ENCODE measurements at places on chromosomes 11 and 22.
A peak's percentile ranks its signal among the peaks of the same experiment; 100 is the strongest.

- no peak for DNase-seq
Measured at GRCh38 chr11:100141201-100141600, 545.9 kb upstream of the ARHGAP42 start.

DNA sequence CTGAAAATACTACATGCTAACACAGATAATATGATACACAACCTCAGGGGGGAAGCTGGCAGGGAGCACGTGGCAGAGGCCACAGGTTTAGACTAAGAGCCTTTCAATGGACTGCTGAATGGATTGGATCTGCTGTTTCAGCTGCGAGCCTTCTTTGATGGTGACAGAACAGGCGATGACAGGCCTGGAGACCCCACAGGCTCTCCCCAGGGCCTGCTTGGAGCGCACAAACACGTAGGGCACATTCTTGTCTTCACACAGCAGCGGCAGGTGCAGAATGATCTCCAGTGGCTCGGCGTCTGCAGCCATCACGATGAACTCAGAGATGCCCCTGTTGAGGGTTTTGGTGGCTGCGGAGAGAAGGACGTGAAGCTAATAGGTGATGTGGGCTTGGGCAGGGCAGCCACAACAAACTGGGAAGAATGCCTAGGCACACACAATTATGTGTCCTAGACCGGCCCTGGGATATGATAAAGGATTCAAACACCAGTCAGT is 13.8 kb downstream of the SNU13 start:
- no peak for DNase-seq

DNA sequence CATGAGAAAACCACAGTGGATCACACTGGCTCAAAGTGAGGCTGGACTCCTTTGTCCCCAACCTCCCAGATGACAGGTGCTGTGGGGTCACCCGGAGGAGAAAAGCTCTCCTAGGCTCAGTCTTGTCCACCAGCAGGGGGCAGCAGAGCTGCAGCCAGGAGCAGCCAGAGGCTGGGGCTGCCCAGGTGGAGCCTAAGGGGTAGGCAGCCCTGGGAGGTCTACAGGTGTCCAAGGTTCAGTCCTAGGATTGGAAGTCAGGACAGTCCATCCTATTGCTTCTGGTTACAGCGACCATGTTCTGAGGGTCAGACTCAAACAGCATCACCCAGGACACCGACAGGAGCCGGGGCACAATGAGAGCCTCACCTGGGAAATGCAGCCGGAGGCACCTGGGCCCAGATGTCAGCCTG is 77.6 kb upstream of the IGLL5 start:
- DNase-seq = peak; percentile 66

DNA sequence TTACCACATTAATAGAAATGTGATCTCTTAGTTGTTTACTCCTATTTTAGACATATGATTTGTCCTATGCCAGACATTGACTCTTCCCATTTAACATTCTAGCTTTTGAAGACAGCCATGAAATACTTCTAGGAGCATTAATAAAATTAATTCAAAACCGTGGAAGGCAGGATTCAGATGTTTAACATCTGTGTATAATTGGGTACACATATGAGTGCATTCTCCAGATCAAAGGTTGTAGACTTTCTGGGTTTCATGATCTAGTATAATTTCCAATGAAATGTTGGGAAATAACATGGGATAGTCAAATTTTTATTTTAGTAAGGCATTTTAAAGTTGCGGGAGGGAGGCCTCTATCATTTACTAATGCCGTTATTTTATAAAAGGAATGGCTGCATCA is 35.2 kb upstream of the CCDC89 start:
- no peak for DNase-seq

DNA sequence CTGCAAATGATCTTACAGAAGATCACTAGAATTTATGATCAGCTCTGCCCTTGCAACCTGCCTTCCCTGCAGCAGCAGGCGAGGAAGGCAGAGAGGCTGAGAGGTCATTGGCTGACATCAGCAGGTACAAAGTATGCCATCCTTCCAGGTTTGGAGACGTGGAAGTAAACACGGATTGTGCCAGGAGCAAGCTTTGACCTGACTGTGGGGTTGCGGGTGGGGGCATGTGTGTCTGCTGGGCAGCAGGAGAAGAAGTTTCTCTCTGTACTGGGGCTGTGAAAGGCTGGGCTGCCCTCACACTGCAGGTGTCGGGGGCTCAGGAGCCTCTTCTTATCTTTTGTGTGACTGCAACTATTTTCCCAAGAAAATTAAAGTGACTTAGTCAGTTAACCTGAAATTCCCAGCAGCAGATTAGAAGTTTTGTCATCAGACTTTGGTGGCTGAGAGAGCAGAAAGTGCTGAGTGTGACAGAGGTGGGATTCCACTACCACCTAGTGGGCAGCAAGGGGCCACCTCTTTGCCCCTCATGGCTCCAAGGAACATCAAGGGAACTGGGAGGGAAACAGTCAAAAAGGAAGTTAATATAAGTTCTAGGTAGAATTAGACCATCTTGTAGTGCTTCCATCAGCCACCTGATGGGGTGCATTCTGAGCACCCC is 565.9 kb downstream of the ETS1 start:
- DNase-seq = no peak

- no peak for DNase-seq
Measured at GRCh38 chr11:103794262-103794661, 242.2 kb upstream of the DDI1 start.

DNA sequence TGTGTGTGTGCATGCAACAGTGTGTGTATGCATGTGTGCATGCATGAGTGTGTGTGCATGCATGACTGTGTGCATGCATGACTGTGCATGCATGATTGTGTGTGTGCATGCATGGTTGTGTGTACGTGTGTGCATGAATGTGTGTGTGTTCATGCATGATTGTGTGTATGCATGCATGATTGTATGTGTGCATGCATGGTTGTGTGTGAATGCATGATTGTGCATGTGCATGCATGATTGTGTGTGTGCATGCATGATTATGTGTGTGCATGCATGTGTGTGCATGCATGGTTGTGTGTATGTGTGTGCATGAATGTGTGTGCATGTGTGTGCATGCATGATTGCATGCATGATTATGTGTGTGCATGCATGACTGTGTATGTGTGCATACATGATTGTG is 1052.0 kb downstream of the TBC1D22A start:
- DNase-seq = no peak

GRCh38 chr22:19645391-19645790 is 68.9 kb upstream of the SEPTIN5 start:
- DNase-seq = no peak

DNA sequence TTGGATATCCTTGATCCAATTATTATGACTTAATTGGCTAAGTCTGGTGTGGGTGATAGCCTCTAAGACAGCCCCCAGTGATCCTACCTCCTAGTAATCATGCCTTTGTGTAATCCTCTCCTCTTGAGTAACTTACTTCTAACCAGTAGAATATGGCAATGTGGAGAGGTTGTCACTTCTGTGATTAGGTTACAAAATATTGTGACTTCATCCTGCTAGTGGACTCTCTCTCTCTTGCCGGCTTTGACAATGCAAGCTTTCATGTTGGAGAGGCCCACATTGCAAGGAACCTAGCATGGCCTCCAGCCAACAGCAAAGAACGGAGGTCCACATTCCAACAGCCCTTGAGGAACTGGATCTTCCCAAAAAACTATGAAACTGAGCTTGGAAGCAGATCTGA is 19.5 kb downstream of the YPEL4 start:
- no peak for DNase-seq

- DNase-seq = no peak
Measured at GRCh38 chr11:73085189-73085875, 56.8 kb downstream of the FCHSD2 start.

- DNase-seq = no peak
Measured at GRCh38 chr11:72293910-72294615, 50.1 kb upstream of the PHOX2A start.

GRCh38 chr11:32962016-32962415 is 53.7 kb upstream of the DEPDC7 start:
- no peak for DNase-seq

GRCh38 chr11:106765469-106766258 is 252.6 kb downstream of the GUCY1A2 start:
- no peak for DNase-seq

DNA sequence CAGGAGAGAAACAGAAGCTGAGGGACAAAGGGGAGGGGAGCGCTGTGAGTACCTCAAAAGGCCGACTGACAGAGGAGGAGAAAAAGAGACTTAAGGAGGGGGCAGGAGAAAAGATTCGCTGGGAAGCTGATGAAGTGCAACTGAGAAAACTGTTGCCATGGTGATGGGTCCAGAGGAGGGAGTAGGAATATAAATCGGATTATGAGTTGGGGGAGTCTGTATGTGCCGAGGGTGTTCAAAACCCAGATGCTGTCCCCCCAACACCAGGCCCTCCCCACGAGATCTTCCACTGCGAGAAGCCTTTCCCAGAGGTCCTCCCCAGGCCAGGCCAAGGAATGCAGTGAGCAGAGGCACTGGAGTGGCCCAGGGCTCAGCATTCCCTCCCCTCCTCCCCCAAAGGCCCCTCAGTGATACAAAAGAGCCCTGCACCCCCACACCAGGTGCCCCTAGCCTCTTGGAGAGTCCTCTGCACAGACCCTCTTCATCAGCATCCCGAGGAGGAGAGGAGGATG is 13.7 kb upstream of the BCL9L start:
- DNase-seq = no peak

DNA sequence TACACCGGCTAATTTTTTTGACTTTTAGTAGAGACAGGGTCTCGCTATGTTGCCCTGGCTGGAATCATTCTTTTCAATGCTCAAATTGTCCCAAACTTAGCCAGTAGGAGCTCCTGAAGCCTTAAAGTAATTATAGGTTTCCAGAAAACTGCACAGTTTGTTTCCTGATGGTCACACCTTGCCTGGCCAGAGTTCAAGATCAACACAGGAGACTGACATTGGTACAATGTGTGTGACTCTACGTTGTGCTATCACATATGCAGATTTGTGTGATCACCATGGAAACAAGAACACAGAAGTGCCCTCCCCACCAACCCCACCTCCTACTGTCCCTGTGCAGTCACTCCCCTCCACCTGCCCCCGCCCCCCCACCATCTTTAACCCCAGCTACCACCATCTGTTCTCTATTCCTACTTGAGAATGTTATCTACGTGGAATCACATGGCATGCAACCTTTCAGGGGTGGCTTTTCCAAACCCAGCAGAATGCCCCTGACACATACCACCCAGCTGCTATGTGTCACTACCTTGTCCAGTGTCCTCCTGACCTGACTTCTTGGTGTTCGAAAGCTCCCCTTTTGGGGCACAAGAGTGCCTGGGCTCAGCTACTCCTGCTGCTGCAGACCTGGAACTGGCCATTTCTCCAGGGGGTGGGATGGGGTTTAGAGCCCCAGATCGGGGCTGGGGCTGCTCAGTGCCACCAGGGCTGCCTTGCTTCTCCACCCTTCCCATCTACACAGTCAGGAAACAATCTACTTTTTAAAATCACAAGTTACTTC is 6.1 kb upstream of the NAP1L4 start:
- no peak for DNase-seq

DNA sequence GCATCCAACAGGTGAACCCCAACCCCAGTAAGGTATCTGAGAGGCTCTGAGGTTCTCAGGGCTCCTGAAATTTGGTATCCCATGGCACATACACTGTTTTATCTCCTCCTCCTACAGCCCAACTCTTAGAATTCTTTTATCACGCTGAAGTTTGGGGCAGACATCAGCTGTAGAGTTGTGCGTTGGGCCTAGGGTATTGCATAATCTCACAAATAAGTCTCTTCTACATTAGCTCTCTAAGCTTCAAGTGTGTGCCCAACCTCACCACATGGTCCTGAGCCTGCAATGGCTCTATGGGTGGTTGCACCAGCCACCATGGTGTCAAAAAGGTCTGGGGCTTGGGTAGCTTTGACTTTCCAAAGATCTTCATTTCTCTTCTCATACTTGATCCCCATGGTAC is 603.0 kb downstream of the BUD13 start:
- no peak for DNase-seq

GRCh38 chr11:44574610-44575287 is 9.3 kb downstream of the CD82 start:
- DNase-seq = no peak

- no peak for DNase-seq
Measured at GRCh38 chr11:62501432-62501891, 45.1 kb downstream of the AHNAK start.

GRCh38 chr22:29226351-29226981 is 20.8 kb downstream of the EMID1 start:
- DNase-seq = no peak

GRCh38 chr11:101466352-101466751 is 117.5 kb downstream of the TRPC6 start:
- no peak for DNase-seq

DNA sequence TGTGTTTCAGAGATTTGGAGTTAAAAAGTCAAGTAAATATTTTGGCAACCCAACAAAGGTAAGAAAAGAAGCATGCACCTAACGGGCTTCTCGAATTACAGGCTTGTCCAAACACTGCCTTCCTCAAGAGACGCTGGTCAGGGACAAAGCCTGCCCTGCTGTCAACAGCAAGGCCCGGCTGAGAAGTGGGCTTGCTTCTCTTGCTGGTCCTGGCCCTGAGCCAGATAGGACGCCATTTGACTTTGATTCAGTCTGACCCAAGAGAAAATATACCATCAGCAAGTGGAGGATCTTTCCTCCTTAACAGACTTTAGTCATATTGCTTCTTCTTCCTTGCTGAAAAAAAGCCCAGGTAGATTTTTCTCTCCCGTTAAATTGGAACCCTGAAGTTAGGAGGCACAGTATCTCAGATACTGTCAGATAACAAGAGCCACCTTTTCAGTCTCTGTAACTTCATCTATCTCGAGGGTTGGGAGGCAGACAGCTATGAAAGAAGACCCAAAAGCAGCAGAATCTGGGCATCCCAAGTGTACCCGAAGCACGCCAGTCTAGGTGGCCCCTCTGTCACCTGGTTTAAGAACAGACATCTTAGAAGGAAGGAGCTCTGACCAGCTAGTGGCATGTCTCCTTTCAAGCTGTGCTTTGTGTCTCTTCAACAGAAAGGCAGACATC is 57.5 kb downstream of the C22orf31 start:
- no peak for DNase-seq

DNA sequence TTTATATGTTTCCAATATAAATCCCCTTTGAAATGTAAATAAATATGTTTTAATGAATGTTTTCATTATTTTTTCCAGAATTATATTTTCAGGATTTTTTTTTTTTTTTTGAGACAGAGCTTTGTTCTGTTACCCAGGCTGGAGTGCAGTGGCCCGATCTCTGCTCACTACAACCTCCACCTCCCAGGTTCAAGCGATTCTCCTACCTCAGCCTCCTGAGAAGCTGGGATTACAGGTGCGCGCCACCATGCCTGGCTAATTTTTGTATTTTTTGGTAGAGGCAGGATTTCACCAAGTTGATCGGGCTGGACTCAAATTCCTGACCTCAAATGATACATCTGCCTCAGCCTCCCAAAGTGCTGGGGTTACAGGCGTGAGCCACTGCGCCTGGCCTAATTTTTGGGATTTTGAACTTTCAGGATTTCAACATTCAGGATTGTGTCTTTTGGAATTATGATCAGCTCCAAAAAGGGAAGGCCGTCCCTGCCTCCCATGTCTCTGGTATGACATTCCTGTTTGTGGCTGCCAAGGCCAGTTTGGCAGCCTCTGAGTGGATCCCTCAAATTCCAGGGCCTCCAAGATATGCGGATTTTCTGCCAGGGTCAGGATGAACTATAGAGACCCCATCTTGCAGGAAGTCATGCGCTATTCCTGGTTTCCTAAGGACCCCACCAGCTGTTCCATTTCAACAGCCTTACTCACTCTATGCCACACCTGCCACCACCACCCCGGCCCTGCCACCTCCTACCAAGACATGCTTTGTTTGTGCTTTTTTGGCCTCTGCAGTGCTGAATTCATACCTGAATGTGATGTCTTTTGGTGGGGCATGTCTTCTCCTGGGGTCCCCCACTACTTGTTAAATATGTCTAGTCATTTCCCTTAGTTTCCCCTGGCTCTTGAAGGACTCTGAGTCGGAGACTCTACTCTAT is 21.9 kb upstream of the TMPRSS4 start:
- DNase-seq = no peak

Data from stimulated activated CD4-positive, alpha-beta T cell treated with anti-CD3 and anti-CD28 coated beads, Interleukin-4, amount 100 ng/mL, for 1 hour (primary cell).